ENCODE measurements at places on chromosomes 6 and 20.

DNA sequence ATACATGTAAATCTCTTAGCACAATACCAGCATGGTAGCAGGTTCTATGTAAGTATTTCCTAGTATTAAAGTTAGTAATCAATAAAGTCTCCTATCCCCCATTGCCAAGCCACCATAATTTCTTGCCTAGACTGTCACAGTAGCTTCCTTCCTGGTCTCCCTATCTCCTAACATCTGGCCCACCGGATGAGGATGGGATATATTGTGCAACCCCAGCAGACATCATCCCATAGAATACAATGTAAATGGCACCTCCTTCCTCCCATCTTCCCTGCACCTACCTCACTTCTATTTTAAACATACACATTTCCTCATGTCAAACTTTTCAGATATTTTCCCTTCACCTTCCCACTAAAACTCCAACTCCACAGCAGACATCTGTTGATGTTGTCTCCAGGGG, 3.5 kb upstream of the BTN3A1 start:
- DNase-seq, result no peak

DNA sequence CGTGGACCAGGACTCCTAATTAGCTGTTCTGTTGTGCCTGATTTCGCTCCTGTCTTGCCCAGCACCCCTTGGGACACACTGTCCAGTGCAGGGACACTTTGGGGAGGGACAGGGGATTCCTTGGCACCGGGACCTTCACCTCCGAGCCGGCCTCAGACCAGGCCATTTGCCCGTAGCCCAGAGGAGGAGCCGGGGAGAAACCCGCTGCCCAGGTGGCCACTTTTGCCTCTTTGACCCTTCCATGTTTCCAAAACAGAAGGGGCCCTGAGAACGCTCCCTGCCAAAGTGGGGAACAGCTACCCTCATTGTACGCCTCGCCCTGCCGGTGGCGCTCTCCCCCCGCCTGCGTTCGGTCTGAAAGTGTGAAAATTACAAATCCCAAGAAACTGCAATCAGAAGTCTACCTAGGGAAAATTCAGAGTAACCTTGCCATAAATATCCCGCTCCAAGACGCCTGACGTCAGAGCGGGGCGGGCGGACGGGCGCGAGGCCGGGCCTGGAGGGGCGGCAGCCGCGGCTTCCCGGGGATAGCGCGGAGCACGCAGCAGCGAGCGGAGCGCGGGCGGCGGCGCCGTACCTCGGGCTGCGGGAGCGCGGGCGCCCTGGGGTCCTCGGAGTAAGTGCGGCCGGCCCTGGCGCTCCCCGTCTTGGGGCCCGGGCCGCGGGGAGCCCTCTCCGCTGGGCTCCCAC, at the start of gene DAAM2:
Gene DAAM2, plus strand, starts transcription at position 527 of the 690 bp plus-strand sequence. CDS start 63,927 bp downstream, outside the sequence.
- peak; percentile 2 for DNase-seq

- DNase-seq, result peak; percentile 56
Observed at GRCh38 chr6:111872401-111873177, 663 bp downstream of the FYN start.

GRCh38 chr6:88454658-88455057, 288.5 kb upstream of the CNR1 start:
- DNase-seq, result peak; percentile 35

- no peak for DNase-seq
Observed at GRCh38 chr6:141123049-141123448, 1009.7 kb upstream of the GJE1 start.

DNA sequence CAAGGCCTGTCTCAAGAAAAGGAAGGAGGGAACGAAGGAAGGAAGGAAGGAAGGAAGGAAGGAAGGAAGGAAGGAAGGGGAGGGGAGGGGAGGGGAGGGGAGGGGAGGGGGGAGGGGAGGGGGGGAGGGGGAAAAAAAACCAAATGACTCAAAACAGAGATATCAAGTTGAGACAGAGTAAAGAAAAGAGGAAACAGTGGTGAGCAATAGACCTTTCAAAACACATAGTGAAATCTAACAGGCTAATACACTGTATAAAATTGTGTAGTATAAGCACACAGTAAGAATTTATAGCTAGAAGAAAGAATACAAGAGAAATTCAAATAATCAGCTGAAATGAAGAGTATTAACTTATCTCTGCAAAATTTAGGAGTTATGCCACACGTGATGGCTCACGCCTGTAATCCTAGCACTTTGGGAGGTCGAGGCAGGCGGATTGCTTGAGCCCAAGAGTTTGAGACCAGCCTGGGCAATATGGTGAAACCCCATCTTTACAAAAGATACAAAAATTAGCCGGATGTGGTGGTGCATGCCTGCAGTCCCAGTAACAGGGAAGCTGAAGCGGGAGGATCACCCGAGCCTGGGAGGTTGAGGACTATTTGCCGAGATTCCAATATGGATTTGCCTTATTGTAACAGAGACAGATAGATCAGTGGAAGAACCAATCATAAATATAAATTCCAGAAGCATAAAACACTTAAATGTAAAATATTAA, 123.2 kb downstream of the PRND start:
- DNase-seq, result no peak

DNA sequence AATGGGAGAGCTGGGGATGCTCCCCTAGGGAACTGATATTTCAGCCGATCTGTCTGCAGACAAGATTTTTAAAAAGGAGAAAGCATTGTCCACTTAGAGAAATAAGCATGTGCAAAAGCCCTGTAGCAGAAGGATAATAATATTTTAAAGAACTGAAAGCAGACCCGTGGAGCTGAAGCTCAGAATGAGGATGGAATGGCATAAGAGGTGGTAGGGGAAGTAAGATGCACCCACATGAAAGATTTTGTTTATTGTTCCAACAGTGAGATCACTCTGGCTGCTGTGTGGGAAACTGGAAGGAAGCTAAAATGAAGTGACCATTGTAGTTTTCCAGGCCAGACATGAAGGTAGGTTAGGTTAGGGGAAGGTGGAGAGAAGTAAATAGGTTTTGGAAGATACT, 266.4 kb upstream of the PRDM1 start:
- DNase-seq, result no peak

DNA sequence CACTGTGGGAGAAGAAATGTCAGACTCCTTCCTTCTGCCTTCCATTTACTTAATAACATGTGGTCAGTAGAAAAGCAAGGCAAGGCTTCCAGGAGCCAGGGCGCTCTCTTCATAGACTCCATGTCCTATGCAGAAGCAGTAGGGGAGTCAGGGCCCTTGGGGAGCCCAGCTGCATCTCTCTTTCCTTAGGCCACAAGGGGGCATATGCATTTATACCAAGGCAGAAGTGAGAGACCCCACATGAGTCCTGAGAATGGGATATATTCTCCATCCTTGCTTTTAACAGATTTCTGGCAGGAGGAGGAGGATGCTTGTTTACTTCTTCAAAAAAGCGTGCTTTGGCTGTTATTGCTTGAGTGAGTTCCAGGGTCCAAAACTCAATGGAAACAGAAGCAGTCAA, 198.5 kb downstream of the HIVEP2 start:
- DNase-seq, result no peak

- DNase-seq, result no peak
Observed at GRCh38 chr20:48621376-48622078, 206.3 kb downstream of the PREX1 start.

GRCh38 chr20:39829256-39829655, 859.8 kb downstream of the MAFB start:
- DNase-seq, result peak; percentile 21

DNA sequence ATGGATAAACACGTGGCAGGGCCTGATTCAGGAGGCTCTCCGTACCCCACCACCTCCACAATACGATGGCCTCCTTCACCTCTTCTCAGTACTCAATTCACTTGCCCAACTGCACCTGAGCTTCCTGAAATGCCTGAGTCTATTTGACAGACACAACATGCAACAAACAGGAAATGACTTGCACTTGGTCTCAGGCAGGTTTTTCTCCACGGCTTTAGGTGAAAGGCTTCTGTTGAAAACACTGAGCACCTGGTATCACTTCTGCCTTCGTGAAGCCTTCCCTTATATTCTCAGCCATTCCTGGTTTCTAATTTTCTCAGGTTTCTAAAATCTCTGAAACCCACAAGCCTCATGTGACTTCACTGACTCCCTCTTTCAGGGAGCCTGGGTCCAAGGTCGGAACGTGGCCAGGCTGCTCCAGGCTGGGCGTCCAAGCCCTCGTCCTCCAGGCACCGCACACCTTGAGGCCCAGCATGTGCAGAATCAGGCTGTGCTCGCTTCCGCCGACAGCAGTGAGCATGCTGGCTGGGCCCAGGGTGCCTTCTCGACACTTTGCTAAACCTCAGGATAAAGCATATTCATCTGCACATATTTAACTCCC, 34.7 kb downstream of the TAF4 start:
- no peak for DNase-seq

- DNase-seq, result no peak
Observed at GRCh38 chr6:150673720-150674346, 74.1 kb downstream of the PLEKHG1 start.

DNA sequence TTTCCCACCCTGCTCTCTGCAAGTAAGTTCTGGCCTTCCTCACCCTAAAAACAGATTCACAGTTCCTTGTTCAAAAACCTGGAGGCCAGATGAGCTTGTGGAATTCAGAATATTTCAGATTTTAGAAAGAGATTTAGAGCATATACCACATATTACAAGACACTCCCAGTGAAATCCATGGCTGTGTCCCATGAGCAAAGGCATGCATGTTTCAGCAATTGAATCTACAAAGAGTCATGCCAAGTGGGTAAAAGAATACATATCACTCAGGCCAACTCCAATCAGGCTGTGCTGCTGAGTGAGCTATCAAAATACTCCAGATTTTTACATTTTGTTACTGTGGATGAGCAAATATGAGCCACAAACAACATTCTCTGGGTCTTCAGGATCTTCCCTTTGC, 10.2 kb upstream of the NEDD9 start:
- no peak for DNase-seq

- DNase-seq, result no peak
Observed at GRCh38 chr20:10924644-10925201, 250.9 kb upstream of the JAG1 start.
